ENCODE measurements at places on chromosomes 12 and 14.
A peak's percentile ranks its signal among the peaks of the same experiment; 100 is the strongest.

GRCh38 chr14:72513965-72514659, 379.8 kb downstream of the DPF3 start:
- no peak for DNase-seq

GRCh38 chr12:120984351-120984898, 6.1 kb downstream of the HNF1A start:
- DNase-seq: no peak

DNA sequence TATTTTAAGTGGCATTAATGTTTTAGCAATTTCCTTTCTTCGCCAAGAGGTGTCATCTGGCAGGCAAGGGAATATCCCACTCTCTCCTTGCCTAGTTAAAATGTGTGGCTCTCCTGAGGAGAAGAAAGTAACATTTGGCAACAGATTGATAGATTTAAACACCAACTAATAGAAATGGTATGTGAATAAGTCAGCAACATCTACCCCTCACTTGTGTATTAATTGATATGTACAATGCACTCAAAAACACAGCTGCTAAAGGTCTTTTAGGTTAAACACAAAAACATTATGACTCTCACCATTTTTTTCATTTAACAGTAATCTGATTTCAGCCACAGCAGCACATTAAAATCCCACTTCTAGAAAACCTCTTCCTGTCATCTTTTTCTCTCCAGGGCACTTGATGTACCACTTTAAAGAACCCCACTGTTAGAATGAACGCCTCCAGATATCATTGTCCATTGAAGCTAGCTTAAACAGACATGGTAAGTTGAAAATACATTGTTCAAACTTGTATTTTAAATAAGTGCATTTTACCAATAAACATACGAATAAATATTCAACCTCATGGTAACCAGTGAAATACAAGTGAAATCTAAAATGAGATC, 151.7 kb downstream of the RPAP3 start:
- no peak for DNase-seq

DNA sequence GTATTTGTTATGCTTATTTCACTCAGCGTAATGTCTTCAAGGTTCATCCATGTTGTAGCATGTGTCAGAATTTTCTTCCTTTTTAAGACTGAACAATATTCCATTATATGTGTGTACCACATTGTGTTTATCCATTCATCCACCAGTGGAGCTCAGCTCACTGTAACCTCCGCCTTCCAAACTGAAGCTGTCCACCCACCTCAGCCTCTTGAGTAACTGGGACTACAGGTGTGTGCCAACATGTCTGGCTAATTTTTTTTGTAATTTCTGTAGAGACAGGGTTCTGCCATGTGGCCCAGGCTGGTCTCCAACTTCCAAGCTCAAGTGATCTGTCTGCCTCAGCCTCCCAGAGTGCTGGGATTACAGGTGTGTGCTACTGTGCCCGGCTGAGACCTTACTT, 21.1 kb downstream of the CCDC77 start:
- DNase-seq: no peak

- DNase-seq: peak; percentile 19
Measured at GRCh38 chr14:51844081-51844881, 16.1 kb upstream of the GNG2 start.

- no peak for DNase-seq
Measured at GRCh38 chr12:56267443-56268071, 815 bp downstream of the COQ10A start.

GRCh38 chr12:94560431-94561221, 89.7 kb downstream of the TMCC3 start:
- peak; percentile 60 for DNase-seq

DNA sequence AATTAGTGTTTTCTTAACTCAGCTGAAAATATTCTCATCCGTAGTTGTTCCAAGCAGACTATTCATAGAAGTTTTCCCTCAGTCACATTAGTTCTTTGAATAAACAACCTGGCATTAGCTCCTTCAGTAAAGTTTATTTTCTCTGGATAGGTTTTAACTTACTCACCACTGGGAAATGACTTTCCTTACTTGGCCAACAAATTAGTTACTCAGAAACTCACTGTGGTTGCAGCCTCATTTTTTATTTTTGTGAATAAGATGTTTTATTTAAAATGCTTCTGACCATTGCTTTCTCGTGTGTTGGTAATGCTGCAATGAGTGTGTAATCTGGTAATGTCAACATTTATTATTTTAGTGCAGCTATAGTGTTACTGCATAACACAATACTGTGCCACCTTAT, 74.9 kb downstream of the NOVA1 start:
- DNase-seq: no peak

- DNase-seq: no peak
Measured at GRCh38 chr14:78614593-78614992, 444.4 kb downstream of the NRXN3 start.

- DNase-seq: no peak
Measured at GRCh38 chr12:61137677-61138414, 1122.4 kb upstream of the USP15 start.

DNA sequence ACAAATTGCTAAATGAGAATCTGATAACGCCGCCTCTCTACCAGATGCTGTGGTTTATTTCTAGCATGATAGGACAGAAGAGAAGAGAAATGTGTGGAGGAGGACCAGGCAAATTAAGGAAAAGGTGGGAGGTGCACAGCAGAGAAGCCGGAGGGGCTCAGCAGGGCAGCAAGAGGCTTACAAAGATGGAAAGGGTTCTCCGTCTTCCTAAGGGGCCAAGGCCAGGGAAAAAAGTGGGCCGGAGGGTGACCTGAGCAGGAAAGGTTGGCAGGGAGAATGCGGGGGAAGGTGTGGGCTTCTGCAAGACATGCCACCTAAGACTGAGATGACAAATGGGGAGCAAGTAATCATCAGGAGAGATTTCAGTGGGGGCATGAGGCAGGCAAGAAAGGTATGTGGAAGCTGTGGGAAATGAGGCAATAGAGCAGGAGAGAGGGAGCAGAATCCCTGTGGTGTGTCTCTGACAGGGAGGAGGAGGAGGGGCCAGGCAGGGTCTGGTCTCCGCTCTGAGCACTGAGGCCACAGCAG, 18.7 kb downstream of the MANSC1 start:
- DNase-seq: no peak

GRCh38 chr14:103122947-103123633, at the start of gene TNFAIP2:
Gene TNFAIP2 (plus strand): TSS chr14:103123461. CDS start chr14:103126458, 2,997 bp downstream.
- DNase-seq: peak; percentile 73

GRCh38 chr12:128190052-128190451, 76.9 kb upstream of the TMEM132C start:
- no peak for DNase-seq

DNA sequence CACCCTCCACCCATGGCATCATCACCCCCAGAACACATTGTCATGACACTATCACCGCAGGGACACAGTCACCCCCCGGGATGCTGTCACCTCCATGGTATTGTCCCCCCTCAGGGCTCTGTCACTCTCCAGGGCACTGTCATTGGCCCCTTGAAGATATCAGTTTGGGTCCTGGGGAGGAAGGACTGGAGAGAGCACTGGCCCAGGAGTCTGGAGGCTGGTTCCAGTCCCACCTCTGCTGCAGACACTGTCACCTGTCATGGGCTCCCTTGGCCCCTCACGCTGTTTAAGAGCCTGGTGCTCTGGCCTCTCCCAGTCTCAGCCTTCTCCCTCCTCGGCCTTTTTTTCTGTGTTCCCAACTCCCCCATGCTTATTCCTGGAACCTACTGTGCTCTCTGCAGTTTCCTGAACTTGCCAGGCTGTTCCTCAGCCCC, 31.9 kb downstream of the SERPINA3 start:
- DNase-seq: no peak

GRCh38 chr14:38189930-38190726, 17.6 kb upstream of the SSTR1 start:
- no peak for DNase-seq

DNA sequence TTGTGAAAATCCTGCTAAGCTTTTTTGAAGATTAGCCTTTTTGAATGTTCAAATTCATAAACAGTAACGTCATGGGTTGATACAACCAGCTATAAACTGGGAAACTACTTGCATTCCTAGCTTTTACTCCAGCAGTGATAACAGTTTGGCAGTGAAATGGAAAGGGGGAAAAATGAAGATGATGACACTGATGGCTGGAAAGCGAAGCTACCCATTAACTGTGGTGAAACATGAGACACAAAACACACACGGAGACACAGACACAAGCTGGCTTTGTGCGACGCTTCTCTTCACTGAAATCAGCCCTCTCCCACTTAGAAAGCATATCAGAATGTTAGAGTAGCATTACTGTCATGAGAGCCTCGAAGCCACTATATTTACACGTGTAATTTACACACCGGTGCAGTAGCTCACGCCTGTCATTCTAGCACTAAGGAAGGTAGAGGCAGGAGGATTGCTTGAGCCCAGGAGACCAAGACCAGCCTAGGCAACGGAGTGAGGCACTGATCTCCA, 15.7 kb downstream of the VPS37B start:
- DNase-seq: no peak

DNA sequence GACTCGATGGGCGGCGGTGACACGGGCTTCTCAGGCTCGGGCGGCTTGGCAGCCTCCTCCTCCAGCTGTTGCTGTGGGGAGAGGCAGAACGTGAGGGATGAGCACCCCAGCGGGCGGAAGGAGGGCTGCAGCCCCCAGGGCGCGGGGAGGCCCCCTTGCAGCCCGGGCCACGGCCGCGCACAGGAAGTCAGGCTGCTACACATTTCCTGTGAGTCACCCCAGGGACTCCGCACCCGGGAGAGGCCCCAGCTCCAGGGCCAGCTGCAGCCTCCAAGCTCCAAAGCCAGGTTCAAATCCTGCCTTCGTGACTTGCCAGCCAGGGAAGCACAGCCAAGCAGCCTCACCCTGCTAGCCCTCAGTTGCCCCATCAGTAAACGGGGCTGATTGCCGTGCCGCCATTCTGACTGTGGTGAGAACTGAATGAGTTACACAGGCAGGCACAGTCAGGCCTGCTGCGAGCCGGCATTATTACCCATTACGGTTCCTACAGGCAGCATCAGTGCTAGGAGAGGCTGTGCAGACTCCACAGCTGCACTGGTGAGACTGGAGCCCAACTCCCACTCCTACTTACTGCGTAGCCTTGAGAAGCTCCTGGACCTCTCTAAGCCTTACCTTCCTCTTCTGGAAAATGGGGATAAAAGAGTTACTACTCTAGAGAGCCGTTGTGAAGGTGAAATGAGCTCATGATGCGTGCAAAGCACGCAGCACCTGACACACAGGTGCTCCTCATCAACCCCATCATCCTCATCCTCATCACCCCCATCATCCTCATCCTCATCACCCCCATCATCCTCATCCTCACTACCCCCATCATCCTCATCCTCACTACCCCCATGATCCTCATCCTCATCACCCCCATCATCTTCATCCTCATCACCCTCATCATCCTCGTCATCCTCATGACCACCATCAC, 100.9 kb downstream of the NCOR2 start:
- DNase-seq: peak; percentile 89

GRCh38 chr12:103956509-103957027, 9.1 kb upstream of the TDG start:
- no peak for DNase-seq

GRCh38 chr12:97426492-97427116, 36.0 kb upstream of the RMST start:
- DNase-seq: no peak

DNA sequence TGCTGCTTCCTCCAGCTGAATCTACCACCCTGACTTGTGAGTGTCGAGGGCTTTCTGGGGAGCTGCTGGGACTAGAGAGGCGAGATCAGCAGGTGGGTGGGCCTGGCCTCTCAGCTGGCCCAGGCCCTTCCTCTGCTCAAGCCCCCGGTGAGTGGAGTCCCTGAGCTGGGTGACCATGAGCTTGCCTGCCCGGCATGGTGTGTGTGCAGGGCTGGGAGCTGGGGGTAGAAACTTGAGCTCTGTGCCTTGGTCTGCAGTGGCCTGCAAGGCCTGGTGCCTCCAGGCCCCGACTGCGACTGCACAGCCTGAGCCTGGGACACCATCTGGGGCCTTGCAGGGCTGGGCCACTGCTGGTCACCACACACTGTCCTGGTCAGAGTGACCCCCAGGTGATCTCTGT, 67.4 kb downstream of the KIF26A start:
- DNase-seq: no peak

DNA sequence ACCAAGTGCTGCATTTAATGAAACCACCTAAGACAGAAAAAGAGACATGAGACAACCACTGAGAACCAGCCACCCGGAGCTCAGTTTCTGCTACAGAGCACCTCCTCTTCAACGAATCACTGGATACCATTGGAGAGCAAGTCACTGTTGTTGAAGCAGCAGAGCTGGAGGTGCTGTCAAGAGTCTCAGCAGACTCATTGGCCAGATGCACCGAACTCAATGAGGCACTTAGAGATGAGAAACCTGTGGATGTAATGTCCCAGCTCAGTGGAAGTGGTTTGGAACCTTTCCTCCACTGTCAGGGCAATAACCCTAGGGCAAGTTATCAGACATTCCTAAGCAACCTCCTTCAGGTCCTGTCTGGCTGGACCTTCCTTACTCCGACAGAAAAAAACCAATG, 13.1 kb downstream of the NPC2 start:
- no peak for DNase-seq

DNA sequence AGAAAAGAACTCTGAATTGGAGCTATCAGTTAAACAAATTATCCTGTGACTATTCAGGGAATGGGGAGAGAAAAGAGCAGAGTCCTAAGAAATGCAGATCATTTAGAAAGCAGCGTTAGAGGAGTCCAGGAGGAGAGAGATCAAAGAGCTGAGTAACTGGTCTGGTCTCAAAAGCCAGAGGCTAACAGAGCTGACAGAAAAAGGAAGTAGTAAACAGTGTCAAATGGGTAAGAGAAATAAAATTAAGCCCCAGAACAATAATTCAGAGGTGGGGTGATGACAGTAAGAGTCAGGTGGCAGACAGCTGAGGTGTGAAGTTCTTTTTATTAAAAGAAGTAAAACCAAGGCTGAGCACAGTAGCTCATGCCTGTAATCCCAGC, 19.3 kb downstream of the GXYLT1 start:
- no peak for DNase-seq

- DNase-seq: no peak
Measured at GRCh38 chr14:105891221-105891602, 364.8 kb downstream of the TMEM121 start.

DNA sequence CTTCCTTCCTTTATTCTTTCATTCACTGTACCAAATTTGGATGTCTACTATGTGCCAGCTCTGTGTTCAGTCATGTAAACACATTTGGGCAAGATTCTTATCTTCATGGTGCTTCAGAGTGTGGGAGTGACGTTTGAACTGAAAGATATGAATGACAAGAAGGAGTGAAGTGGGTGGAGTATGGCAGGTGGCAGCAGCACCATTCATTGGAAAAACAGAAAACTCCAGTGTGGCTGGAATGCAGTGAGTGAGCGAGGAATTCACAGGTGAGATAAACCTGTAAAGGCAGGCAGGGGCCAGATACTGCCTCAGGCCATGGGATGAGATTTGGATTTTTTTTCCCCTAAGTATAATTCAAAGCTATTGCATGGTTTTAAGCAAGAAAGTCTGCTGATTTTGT, 140.7 kb upstream of the CCDC198 start:
- no peak for DNase-seq

DNA sequence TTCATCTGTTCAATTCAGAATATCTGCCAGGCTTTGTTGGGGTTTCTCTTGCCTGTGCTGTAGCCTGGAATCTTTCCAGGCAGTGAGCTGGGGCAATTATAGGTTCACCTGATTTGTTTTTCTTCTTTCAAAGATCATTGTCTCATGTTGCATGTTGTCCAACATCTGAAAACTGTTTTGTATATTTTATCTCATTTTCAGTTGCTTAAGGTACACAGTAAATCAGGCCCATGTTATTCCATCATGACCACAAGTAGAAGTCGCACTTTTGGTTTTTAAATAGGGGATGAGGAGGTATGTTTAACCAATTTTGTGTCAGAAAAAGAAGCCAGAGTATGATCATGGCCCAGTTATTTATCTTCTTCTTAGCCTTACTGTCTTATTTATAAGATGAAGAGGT, 24.9 kb upstream of the FUT8 start:
- no peak for DNase-seq

All from GM13977 (cell line).